Activated CD4-positive, alpha-beta T cell treated with anti-CD3 and anti-CD28 coated beads for 36 hours (primary cell): ENCODE measurements at places on chromosomes 7 and 10. TPM values are rescaled to one million over a fixed set of nuclear protein-coding genes. Genes with fewer than 3 reads are reported as not detected.

Gene EN2
- total RNA-seq = not detected

DNA sequence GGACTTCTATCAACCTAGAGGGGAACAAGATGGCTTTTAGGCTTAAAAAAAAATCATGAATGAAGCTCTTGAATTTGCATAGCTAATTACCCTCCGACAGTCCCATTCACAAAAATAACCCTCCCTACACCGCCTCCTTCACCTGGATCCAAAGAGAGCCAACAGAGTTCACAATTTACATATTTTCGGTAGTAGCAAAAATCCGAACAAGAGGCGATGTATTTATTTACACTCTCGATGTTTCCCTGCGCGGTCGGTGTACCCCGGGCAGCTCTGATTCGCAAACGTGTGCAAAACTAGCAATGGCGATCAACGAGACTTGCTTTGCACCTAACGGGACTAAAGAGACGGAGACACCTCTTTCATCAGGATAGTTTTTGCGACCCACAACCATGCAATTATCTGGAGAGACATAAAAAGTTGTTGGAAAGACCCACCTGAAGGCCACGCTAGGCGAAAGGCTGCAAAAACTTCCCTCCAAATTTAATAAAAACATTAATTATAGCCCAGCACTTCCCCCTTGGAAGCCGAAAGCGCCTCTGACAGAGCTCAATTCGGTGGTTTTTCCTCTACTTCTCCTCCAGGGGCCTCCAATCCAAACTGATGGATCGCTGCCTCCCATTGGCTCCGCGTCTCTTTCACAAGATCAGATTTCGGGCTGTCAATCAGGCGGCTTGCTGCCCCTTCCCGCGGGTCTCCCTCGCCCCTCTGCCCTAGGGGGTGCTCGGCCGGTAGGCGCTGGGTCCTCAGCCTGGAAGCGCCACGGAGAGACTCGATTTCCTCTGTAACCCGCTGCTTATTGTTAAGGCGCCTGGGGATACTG is at the start of gene ETV1:
ETV1 (minus strand) TSS at position 541 of the 823 bp plus-strand sequence. CDS start 614 bp downstream, outside the sequence.
- DNase-seq = peak; percentile 9

- DNase-seq = no peak
Measured at GRCh38 chr7:96982586-96982985, 22.8 kb upstream of the DLX6 start.

DNA sequence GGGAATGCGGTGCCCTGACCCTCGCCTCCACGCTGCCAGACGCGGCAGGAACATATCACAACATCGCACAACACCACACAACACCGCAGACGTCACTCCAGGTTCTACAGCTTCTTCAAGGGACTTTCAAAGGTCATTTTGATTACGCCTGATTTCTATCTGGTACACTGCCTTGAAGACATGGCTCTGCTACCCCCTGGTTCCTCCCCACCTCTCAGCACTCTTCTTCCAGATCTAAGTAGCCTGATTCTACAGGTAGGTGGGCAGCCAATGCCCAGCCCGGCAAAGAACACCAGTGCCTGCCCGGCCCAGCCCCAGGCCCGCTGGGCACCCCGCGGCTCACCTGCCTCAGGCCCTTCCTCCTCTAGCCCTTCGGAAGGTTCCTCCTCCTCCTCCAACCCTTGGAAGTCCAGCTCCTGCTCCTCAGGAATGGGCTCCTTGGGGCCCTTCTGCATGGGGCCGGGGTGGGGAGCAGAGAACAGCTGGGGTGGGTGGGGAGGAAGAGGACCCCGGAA is 8.4 kb downstream of the GIGYF1 start:
- no peak for DNase-seq

GRCh38 chr7:95700917-95701316 is 71.4 kb upstream of the DYNC1I1 start:
- DNase-seq = no peak

Gene LDB3
- total RNA-seq = 0.09 TPM

Gene EVX1
- total RNA-seq = not detected

Gene ARMC3
- not detected for total RNA-seq

GRCh38 chr7:8260871-8261694 is 884 bp downstream of the ICA1 start:
- DNase-seq = peak; percentile 47

Gene ANKRD2
- total RNA-seq = not detected

- DNase-seq = no peak
Measured at GRCh38 chr7:94483843-94484242, 25.8 kb upstream of the CASD1 start.

Gene CTTNBP2
- not detected for total RNA-seq

DNA sequence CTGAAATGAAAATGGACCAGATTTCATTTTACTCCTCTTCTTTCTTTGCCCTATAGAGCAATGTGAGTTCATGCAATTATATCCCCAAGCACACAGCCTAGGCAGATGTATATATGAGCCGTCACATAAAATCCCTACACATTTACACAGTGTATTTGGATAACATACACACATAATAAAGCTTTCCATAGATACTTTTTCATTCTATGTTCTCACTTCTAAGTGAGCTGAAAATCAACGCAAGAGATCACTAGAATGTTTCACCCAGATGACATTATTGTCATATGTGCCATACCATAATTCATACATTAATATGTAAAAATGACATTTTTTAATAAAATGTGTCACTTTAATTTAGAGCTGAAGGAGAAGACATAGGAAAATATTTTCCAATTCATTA is 129.4 kb downstream of the INHBA start:
- DNase-seq = no peak

Gene CFAP58
- total RNA-seq = 0.64 TPM

GRCh38 chr7:159070431-159071148 is 74.1 kb downstream of the VIPR2 start:
- peak; percentile 60 for DNase-seq

- no peak for DNase-seq
Measured at GRCh38 chr7:93043385-93043985, 74.3 kb downstream of the SAMD9 start.

Gene MYH16
- not detected for total RNA-seq

Gene CPN1
- not detected for total RNA-seq

- DNase-seq = peak; percentile 86
Measured at GRCh38 chr10:32367793-32368453, 21.0 kb upstream of the EPC1 start.

DNA sequence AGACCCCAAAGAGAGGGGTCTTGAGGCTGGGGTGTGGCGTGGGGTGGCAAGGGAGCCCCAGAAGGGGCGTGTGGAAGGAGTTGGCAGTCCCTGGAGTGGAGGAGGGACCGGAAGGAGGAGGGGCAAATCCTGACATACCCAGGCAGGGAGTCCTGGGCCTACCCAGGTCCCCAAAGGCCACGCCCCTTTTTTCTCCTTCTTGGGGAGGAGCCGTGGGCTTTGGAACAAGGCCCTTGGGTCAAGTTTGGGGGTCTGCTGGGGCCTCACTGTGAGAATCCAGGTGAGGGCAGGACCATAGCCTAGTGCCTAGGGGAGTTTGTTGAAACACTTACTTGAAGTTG is 1.2 kb upstream of the SMARCD3 start:
- DNase-seq = no peak

Gene NEUROD6
- total RNA-seq = not detected

DNA sequence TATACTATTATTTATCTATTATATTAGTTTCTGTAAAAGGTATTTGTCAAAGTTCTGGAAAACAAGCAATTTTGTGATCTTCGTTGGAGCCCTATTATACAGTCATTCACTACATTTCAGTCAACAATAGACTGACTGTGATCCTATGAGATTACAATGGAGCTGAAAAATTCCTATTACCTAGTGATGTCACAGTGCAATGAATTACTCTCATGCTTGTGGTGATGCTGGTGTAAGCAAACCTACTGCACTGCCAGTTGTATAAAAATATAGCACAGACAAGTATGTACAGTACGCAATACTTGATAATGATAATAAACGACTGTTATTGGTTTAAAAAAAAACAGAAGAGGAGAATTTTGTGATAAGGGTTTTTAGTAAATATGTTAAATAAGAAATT is 21.4 kb downstream of the OR6V1 start:
- DNase-seq = no peak

GRCh38 chr7:44186736-44187135 is 2.5 kb downstream of the GCK start:
- DNase-seq = no peak

- no peak for DNase-seq
Measured at GRCh38 chr10:130013335-130014262, 49.5 kb upstream of the EBF3 start.

GRCh38 chr7:33355386-33355785 is 226.0 kb downstream of the BBS9 start:
- no peak for DNase-seq

- DNase-seq = peak; percentile 64
Measured at GRCh38 chr10:3090914-3091787, 23.8 kb downstream of the PFKP start.

DNA sequence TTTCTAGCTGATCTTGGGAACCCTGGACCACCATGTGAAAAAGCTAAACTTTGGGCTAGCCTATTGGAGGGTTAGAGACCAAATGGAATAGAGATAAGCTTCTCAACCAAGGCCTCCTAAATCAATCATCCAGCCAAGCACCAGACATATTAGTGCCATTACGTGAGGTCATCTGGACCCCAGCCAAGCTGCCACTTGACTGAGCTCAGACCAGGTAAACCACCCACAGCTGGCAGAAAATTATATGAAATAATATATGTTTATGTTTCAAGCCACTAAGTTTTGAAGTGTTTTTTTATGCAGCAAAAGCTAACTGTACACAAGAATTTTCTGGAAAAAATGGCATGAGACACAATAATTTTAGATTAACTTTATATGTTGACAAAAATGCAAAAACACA is 82.6 kb upstream of the PCGF5 start:
- DNase-seq = no peak

Gene THSD7A
- not detected for total RNA-seq

Gene TCERG1L
- 0.05 TPM for total RNA-seq

DNA sequence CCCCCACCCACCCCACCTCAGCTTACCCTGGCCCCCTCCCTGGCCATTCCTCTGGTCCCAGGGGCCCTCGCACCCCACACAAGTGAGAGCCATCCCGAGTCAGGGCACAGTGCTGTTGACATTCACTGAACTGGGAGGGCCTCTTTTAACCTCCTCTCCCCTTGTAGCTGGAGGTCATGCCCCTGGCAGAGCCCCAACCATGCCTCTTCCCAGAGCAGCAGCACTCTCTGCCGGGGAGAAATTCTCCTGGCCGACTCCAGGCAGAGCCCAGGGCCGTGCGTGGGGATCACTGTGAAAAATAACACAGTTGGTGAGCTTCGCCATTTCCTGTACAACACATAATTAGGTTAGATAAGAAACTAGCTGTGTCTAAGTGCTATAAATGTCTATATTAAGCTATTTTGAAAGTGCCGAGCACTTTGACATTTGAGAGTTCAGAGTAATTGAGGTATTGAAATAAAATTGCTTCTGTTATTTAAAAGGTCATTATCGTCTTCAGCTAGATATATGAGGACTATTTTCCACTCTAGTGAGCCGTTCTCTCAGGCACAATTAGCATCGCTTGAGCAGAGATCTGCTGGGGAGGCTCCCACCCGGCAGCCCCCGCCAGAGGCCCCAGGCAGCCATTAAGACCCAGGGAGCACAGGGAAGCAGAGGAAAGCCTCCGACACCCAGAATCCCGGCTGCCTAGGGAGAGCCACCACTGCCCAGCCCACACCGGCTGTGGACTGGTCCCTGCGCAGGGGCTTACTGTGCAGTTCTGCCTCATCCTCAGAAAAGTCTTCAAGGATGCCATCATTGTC is 62.4 kb upstream of the LRRC18 start:
- no peak for DNase-seq

Gene GPNMB
- 0.66 TPM for total RNA-seq

Gene FFAR4
- not detected for total RNA-seq

DNA sequence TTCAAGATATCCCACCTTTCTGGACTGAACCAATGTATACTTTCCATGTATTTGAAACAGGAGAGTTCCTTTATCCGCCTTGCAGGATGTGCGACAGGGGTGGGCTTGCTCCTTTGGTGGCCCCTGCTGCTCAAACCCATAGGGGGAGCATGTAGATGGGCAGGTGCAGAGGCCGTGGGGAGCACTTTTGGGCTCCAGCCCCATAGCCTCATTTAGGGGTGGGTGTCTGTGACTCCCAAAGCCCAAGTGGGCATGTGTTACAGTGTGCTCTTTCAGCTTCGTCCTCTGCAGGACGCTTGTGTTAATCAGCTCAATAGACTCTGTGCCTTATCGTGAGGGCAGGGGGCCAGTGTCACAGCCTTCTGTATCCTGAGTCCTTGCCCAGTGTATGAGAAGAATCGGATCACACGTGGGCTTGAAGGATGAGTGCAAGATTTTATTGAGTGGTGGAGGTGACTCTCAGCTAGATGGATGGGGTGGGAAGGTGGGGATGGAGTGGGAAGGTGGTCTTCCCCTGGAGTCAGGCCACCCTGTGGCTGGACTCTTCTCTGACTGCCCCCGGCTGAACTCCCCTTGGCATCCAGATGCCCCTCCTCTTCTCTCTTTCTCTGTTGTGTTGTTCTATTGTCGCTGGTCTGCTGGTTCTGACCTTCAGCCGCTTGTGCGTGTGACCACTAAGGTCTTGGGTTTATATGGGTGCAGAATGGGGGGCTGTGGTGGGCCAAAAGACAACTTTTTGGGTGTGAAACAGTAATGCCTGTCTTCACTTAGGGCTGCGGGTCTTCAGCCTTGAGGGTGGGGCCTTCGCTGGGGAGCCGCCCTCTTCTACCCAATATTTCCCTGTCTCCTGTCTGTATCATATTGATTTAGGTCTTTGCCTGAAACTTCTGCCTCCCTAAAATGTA is 262.2 kb downstream of the GLRX3 start:
- DNase-seq = no peak

GRCh38 chr7:77738871-77739270 is 42.6 kb downstream of the RSBN1L start:
- DNase-seq = no peak

Gene RAB19
- 11.3 TPM for total RNA-seq

DNA sequence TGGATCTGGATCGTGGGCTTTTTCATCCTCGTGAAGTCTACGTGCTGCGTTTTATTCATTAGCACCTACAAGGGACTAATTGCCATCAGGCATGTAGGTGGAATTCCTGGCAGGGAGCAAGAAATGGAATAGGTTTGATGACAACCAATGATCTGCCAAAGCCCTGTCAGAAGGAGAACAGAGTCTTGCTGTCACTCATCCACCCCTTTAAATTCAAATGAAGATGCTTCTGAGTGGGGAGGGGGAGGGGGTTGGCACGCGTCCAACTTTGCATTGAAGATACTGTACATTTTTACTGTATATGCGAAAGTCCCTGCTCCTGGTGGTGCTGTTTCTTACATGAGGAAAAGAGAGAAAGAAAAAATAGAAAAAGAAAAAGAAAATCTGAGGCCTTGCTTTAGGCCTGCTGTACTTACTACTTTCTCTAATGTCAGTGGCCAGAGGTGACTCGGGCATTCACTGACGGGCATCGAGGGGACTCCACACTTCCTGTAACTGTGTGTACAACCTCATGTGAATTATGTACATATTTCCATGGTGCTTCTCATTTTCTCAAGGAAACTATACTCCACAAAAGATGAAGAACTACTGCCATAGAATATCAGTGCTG is 569.1 kb downstream of the INHBA start:
- DNase-seq = no peak

DNA sequence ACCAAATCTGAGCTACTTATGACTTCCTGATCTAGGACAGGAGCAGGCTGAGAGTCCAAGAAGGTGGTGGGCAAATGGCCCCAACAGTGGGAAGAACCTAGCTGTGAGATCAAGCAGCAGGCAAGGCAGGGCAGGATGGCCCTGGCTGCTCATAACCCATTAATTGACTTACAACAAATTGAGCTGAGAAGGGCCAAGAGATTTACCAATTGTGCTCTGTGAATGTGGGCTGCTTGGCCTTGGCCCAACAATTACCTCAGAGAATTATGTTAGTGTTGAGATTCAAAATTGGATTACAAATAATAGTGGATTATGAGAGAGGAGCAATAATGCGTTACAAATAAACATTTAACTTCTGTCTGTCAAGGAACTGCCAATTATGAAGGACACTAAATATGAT is 956.5 kb downstream of the KCNMA1 start:
- DNase-seq = no peak

GRCh38 chr7:149716932-149717307 is 56.5 kb downstream of the ZNF467 start:
- DNase-seq = no peak
